Muscle of leg (tissue), 16 donors: ENCODE measurements at places on chromosomes 6 and 20. TPM values are rescaled to one million over a fixed set of nuclear protein-coding genes. Genes with fewer than 3 reads are reported as not detected.

The CDSN gene
- not detected for total RNA-seq

The RAD21L1 gene
- total RNA-seq = not detected

The TAAR9 gene
- total RNA-seq = not detected

The MATN4 gene
- total RNA-seq = 0.58 TPM

The CRISP3 gene
- 0.04 TPM for total RNA-seq

The MOXD1 gene
- total RNA-seq = 3.1 TPM

DNA sequence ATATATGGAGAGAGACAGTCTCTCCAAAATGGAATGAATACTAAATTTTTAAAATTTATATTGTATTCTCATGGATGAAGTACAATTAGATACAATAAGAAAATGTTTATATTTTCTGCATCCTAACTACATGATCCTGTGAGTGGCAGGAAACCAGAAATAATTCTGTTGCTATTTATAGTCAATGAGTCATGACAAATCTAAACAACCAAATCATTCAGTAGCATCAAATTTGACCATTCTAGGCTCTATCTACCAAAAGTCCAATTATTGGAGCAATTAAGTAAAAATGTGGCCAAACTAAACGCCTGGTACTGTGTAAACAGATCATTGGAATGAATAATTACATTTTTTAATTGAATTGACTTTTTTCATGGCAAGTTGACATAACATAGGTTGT is 959.8 kb downstream of the EPHA7 start:
- no peak for DNase-seq

- no peak for DNase-seq
Observed at GRCh38 chr20:11207749-11208502, 534.1 kb upstream of the JAG1 start.

GRCh38 chr6:5580736-5581581 is 319.6 kb downstream of the FARS2 start:
- peak; percentile 42 for DNase-seq

- DNase-seq = peak; percentile 70
Observed at GRCh38 chr6:167574431-167575151, 249.7 kb downstream of the TTLL2 start.

DNA sequence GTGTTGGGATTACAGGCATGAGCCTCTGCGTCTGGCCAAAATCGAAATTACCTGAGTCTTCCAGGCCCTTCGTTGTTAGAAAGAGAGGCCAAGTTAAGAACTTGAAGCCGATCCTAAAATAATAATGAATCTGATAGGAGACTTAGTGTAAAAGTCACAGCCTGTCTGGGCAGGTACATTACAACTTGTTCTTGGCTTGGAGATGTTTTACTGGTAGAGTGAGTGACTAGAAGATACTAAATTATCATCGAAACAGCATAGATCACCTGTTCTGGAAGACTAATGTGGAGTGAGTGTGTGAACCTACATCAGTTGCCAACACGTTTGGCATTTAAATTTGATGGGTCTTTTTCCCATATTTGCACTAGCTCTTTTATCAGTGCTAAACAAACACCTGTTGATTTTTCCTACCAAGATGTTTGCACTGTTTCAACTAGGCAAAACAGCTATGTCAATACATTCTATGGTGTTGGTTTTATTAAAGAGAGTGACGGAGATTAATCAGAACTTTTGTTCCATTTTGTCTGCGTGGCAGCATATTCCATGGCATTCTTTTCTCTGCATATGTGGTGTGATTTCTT is 4.6 kb upstream of the TMEM217 start:
- DNase-seq = no peak

DNA sequence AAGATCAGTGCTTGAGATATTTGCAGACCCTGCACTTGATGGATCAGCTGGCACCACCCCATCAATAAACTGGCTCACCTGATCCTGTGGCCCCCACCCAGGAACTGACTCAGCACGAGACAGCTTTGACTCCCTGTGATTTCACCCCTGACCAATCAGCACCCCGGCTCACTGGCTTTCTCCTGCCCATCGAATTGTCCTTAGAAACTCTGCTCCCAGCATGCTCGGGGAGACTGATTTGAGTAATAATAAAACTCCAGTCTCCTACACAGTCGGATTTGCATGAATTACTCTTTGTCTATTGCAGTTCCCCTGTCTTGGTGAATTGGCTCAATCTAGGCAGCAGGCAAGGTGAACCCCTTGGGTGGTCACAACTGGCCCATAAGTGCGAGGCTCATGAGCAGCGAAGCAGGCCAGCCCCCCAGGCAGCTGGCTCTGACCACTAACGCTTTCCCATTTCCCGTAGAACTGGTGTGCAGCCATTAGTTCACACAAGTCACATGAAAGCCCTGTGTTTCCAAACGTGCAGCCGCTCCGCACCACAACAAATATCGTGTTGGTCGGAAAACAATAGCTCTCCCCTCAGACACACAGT is 79.6 kb downstream of the RSPH3 start:
- DNase-seq = no peak

DNA sequence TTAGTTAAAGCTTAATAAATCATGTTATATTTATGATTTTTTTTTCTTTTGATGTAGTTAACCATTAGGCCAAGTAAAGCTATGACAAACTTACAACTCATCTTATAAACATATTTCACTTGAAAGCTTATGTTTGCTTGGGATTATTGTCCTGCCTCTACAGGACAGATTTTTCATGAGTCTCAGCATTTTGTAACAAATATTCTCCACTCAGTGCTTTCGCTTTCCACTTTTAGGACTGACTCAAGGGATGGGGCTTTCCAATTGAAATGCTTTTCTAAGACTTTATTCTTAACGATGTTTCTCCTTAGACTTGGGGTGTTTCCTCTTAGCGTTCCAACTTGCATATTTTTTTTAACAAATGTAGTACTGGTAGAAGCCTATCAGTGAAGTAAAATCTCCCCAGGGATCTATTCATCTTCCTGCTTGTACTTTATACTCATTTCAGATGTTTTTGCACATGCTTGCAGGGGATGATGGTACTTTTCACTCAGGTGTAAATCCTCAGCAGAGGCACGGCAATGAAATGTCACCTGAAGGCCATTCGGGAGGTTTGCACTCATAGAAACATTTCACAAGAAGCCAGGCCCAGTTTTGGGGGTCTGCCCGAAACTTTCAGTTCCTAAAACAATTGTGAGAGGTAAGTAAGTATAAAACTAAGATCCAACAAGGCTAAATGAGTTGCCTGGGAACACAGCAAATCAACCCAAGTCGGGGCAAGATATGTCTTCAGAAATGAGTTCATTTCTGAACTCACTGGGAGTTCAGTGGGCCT is 298.1 kb upstream of the FOXQ1 start:
- DNase-seq = no peak

- DNase-seq = no peak
Observed at GRCh38 chr6:35931120-35931561, 10.2 kb upstream of the SRPK1 start.

GRCh38 chr20:25600632-25601031 is 15.3 kb upstream of the NINL start:
- DNase-seq = no peak

DNA sequence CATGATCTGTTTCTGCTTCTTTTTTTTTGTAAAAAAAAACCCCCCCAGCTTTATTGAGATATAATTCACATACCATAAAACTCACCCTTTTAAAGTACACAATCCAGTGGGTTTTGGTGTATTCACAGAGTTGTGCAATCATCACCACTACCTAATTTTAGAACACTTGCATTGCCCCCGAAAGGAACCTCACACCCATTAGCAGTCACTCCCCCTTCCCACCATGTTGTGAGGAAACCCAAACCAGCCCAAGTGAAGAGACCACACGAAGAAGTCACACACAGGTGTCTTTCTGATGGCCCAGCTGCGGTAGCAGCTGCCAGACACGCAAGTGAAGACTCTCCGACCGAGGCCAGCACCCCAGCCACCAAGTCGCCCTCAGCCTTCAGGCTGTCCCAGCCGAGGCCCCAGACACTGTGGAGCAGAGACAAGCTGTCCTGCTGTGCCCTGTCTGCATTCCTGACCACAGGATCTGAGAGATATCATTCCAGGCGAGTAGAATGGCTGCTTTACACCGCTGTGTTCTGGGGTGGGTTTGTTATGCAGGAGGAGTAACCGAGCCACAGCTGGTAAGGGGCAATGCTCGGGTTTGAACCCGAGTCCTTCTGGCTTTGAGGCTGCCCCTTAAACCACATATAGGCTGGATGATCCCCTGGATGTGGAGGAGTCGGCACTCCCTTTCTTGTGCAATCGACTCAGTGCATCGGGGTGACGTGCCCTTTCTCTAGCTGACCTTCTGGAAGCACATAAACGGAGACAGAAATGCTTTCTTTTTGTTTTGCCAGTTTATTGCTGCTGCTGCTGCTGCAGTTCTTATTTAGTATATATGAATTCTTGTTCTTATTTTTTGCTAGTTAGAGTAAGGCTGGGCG is 59.1 kb upstream of the PTPN1 start:
- no peak for DNase-seq

DNA sequence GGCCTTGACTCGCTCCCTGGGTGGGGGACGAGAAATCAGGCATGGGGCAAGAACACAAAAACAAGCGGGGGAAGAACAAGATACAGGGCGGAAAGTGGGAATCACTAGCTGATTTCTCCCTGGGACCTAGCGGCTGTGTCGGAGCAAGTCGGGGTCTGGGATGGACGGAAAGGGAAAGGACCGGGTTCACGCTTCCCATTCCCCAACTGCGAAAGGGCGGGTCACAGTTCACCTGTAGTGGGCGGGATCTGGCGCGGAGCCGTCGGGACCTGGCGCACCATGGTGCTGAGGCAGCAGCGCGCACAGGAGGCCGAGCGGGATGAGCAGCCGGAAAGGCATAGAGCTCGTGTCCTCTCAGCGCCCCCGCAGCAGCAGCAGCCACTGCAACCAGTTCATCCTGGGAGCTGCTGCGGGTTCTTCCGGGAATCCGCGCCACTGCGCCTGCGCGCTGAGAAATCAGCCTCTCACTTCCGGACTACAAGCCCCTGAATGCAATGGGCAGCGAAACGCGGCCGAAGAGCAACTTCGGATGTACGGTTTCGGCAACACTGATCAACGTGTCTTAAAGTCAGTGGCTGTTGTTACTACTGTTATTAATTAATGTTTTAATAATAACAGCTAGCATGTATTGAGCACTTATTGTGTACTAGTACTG is at the start of gene EDEM2:
TSS of gene EDEM2 (minus strand) at position 417 of the 655 bp plus-strand sequence. CDS start at position 339, 78 bp downstream.
- DNase-seq = peak; percentile 97

DNA sequence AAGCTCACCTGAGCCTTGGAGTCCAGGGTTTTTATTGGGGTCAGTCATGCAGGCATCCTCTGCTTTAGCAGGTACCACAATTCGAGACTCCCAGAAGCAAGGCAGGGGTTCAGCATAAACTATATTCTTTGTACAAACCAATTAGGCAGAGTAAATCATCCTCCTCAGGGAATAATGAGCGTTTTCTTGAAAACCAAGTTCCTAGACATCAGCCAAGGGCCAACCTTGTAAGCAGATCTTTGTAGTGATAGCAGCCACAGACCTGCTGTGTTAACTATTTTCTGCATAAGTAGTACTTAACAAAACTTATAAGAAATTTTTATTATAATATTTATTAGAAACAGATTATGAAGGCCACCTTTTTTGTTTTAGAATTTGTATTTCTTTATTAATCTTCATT is 74.7 kb downstream of the STXBP5 start:
- DNase-seq = no peak

GRCh38 chr20:58406422-58407001 is 17.5 kb downstream of the VAPB start:
- no peak for DNase-seq

DNA sequence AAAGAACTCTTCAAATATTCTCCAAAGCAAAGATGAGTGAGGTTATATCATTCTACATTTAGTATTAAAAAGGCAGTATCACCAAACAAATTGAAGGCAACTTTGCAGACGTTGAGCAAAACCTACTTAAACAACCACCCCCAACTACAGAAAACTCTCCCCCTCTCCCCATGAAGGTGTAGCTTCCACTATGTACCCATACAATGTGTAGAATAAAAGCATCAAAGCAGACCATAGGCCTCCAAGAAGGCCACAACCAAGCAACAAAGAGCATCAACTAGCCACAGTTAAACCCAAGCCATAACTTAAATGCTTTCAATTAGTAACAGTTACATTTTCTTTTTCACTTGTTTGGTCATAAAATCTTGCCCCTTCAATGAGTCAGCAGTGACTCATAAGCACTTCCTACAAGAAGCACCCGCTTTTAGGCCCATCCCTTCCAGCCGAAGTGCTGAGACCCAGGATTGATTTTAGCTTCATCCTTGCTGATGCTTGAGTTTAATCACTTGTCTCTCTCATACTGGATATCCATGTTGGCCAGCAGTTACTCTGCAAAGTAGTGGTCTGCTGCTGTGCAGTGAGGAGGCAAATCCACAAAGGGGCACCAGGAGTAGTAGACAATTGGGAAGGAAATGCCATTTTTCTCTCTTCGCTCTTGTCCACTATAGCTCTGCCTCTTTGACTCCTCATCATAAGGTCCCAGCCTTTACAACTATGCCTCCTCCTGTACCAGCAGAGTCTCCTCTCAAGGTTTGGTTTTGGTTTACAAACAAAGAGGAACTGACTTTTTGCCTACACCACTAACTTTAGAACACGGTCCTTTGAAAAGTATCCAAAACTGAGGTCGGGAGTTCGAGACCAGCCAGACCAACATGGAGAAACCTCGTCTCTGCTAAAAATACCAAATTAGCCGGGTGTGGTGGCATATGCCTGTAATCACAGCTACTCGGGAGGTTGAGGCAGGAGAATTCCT is 8.4 kb upstream of the NUP153 start:
- DNase-seq = no peak

DNA sequence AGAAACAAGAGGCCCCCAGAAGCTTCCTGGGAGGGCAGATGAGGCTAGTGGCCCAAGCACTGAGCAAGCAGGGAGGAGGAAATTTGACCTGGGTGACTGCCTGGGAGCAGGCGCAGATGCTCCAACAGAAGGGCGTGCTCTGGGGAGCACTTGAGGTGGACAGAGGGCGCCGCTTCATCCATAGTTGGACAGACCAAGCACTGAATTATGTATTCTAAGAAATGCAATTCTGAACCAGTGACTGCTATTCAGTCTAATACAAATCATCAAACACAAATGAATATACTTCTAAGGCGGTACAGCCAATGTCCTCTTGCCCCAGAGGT is 28.7 kb upstream of the IRF4 start:
- DNase-seq = no peak

GRCh38 chr20:43975096-43975768 is 60.6 kb downstream of the TOX2 start:
- no peak for DNase-seq

- DNase-seq = no peak
Observed at GRCh38 chr6:40671694-40672050, 84.5 kb upstream of the LRFN2 start.

- DNase-seq = peak; percentile 77
Observed at GRCh38 chr20:64038565-64039292, 2.7 kb downstream of the C20orf204 start.

GRCh38 chr6:106847116-106847515 is 127.4 kb downstream of the CD24 start:
- no peak for DNase-seq
